ENCODE measurements at places on chromosomes 1 and 21. TPM values are rescaled to one million over a fixed set of nuclear protein-coding genes. Genes with fewer than 3 reads are reported as not detected.
A peak's percentile ranks its signal among the peaks of the same experiment; 100 is the strongest.

ADCY10 gene
- total RNA-seq = 0.53 TPM

AVPR1B gene
- total RNA-seq = not detected

RGS13 gene
- total RNA-seq = not detected

TMEM81 gene
- total RNA-seq = 4.1 TPM

TMEM82 gene
- not detected for total RNA-seq

MYOG gene
- not detected for total RNA-seq

NT5C1A gene
- total RNA-seq = not detected

PLXNA2 gene
- 0.04 TPM for total RNA-seq

IFNLR1 gene
- 5.0 TPM for total RNA-seq

ST6GALNAC3 gene
- total RNA-seq = 1.4 TPM

USP25 gene
- total RNA-seq = 20.9 TPM

GPX7 gene
- total RNA-seq = 13.8 TPM

RNU5D-1 gene
- not detected for total RNA-seq

GRCh38 chr1:184409011-184409410, 22.2 kb downstream of the C1orf21 start:
- DNase-seq = no peak

DNA sequence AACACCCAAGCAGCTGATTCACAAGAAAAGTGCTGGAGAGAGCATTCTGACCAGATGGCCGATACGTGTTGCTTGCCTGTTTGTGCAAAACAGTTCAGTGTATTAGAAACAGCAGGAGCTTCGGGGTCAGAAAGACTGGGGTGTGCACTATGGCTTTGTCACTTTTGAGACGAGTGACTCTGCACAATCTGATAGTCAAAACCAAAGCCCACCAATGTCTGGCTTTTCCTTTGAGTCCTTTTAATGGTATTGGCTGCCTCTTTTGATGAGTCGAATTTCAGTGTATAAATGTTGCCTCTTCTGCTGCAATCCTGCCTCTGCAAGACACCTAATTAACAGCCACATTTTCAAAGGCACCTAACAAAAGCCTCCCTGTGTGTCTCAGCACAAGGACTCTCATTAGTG, 444.6 kb downstream of the AJAP1 start:
- no peak for DNase-seq

DNA sequence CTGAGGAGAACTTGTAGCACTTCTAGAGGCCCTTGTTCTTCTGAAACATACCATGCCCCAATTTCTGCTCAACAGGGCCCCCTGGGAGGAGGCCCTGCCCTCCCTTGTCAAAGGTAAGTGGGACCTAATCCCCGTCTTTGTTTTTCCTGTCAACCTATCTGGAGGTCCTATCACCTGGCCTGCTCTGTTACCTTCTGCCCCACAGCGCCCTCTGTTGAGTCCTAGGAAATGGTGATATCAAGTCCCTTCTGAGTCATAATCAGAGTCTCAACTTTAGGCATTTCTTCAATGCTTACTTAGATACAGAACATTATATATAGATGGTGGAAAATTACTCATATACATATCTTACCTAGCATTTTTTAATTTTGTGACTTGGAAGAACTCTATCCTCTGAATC, 28.2 kb upstream of the FCRL4 start:
- no peak for DNase-seq

DNA sequence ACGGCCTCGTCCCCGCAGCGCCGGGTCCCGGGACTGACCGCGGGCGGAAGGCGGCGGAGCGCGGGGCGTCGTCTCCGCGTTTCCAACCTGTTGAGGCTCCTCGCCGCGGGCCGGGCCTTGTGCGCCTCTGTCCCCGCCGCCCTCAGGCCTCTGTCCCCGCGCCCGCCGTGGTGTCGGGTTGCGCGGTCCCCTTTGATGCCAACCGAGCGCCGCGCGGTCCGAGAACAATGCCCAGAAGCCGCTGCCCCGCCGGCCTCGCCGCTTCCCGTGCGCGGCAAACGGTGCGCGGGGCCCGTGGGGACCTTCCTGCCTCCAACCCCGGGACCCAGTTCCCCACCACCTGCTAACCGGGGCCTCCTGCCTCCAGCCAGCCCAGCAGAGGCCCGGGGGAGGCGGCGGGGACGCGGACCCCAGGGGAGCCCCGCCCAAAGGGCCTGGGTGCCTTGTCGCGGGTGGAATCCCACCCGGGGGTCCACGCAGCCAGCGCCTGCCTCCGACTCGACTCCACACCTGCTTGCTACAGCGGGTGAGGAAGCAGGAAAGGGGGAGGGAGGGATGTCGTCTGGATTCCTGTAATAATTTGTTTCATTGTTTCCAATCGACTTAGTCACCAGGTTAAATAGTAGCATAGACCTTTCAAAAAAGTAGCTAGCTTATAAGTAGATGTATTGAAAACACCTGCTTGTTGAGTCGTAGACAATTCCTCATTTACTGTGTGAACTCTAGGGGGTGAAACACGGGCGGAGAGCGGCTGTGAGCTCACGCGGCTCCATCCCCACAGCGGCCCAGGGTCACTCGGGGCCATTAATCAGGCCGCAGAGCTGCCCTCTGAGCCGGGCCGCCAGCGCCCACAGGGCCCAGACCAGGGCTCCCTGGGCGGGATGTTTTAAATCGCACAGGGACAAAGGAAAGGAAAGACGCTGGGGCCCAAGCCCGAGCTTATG, 1.1 kb downstream of the COL18A1 start:
- no peak for DNase-seq

DNA sequence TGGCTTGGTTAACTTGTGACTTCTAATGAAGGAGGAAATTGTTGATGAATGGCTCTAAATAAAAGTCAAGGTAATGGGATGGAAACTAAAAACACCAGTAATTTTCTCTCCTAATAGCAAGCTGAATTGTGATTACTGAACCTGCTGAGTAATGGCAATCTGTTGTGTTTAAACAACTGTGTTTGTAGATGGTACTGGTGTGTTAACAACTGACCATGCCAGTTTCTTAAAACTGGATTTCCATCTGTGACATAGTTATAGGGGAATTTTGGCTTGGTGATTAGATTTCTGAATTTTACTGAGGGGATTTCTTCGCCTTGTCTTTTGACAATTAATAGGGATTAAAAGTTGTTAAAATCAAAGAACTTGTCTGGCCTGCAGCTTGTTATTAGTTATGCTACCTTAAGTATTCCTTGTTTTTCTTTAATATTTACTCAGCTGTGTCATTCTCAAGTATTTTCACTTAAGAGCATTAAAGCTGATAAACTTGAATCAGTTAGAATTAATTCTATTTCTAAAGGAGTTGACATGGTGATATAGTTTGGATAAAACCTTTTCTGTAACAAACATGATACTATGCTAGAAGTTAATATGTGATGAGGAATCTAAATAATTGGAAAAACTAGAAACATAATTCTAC, 7.9 kb upstream of the ERO1B start:
- DNase-seq = no peak

GRCh38 chr1:100463791-100464424, 74.0 kb upstream of the GPR88 start:
- no peak for DNase-seq

- peak; percentile 60 for DNase-seq
Observed at GRCh38 chr1:151047925-151048644, 534 bp downstream of the C1orf56 start.

DNA sequence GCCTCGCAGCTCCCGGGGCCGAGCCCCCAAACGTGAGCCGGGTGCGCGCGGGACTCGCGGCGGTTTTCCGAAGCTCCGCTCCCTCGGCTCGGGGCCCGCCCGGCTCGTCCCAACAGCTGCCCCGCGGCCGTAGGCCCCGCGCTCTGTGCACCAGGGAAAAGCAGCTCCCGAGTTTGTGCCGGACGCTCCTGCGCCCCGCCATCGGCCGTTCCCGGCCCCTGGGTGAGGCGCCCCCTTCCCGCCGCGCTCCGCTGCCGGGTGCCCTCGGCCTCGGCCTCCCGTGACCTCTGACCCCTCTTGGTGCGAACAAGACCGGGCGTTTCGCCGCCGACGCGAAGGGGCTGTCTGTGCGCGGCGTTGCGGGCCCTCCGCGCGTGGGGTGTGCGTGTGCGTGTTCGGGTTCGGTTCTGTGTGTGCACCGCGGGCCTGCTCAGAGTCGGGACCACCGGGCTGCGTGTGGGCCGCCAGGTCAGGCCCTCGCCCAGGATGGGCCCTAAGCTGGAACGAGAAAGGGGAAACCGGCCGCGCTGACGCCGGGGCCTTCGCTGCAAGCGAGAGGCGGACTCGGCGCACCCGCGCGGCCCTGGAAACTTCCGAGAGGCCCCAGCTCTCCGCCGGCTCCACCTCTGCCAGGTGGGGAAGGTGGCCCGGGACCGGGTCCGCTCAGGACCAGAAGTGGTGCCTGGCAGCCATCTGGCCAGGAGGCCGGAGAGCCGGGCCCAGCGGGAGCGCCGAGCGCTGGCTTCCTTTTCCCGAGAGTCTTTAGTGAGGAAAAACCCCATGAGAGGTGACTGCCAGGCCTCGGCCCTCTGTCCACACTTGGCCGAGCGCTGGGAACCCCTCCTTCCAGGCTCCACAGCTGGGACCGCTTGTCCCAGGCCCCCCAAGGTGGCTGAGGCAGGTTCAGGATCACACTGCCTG, 1.9 kb downstream of the PRDM16 start:
- DNase-seq = no peak

GRCh38 chr1:109316506-109316905, 9.7 kb upstream of the MYBPHL start:
- DNase-seq = no peak

- no peak for DNase-seq
Observed at GRCh38 chr1:156003923-156004188, 16.9 kb downstream of the SSR2 start.

DNA sequence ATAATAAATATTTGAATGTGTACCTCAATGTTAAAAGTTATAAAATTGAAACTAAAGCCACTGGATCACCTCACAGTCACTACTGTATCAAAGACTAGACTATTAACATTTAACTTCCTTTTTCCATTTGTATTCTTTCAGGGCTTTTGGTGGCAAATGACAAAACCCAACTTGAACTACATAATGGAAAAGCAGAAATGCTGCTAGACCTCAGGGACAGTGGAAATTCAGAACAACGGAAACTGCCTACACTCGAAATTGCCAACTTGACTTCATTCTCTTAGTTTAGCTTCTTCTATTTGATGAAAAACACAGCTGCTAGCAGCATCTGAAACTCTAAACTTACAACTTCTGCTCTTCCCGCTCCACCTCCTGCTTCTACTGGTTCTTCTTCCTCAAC, 34.9 kb upstream of the NTNG1 start:
- no peak for DNase-seq

DNA sequence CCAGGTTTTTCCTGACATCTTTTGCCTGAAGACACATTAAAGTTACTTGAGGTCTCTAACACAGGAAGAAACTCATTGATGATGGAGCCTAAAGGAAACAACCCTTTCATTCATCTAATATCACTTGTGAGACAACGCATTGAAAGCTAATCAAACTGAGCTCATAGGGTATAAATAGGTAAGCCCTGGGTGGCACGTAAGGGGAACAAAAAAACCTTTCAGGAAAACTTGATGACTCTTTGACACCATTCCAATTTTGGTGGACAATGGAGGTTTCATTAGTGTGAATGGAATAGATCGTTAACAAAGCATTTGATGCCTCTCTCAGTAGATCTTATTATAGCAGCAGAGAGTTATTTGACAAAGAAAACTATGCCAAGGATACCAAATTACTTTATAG, 80.7 kb upstream of the DUSP10 start:
- DNase-seq = no peak

- no peak for DNase-seq
Observed at GRCh38 chr1:8661185-8662110, 156.0 kb downstream of the RERE start.

- no peak for DNase-seq
Observed at GRCh38 chr1:5645135-5645399, 347.2 kb downstream of the NPHP4 start.

- no peak for DNase-seq
Observed at GRCh38 chr1:167854184-167854583, 59.8 kb downstream of the ADCY10 start.

DNA sequence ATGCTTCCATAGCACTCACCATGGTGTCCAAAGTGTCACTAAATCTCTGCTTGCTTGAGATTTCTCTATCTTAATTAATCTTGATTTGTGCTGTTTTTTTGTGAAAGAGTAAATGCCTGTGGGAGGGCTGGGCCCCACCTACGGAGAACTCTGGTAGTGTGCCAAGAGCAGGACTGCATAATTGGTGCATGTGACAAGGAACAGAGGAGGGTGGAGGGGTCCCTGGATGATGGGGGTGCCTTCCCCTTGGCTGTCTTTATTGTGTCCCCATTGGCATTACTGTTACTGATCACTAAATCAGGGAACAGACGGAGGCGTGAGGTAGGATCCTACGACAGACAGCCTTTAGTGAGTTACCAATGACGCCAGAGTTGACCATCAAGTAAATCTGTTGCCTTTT, 223.4 kb downstream of the DISC1 start:
- DNase-seq = no peak

GRCh38 chr1:226350519-226350865, 41.5 kb upstream of the LIN9 start:
- no peak for DNase-seq

DNA sequence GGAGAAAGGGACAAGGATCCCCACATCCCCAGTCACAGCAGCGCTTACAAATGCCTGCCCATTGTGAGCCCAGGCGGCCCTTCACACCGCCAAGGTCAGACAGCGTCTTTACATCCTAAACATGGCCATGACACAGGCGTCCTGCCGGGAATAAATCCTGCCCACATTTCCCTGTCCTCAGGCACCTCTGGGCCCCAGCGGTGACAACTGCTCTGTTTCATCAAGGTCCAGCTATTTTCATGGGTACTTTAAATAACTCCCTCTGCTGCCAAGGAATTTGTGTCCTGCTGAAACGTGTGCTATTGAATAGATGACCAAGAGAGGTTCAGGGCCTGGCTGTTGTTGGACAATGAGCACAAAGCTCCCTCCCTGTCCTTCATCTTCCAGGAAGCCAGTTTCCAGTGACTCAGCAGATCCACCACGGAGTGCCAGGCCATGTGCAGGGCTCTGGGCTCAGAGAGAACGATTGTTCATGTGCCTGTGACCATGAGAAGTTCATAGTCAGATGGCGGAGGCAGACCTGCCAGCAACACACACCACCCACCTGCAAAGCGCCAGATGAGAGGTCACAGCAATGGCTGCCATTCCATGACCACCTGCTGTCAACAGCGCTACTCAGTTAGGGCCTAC, 195.8 kb downstream of the MATN1 start:
- DNase-seq = no peak

GRCh38 chr21:41497788-41498187, 10.2 kb downstream of the TMPRSS2 start:
- DNase-seq = no peak

DNA sequence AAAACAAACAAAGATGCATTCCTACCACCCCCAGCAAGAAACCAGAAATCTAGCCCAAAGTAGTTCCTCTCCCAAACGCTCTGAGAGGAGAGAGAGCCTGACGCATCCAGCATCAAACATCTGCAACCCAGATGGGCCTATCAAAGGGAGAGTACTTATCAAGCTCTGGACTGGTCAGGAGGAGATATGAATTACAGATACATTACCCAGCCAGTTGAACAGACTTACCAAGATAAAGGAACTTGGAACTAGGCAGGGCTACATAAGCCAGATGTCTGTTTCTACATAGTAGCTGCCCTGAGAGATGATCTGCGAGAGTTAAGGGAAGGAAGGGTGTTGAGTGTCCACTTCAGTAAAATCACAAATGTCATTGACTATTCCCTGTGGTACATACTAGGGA, 138.4 kb downstream of the PAPPA2 start:
- no peak for DNase-seq

Data from activated naive CD4-positive, alpha-beta T cell treated with anti-CD3 and anti-CD28 coated beads, Interleukin-2, amount 50 U/mL, for 72 hours (primary cell).